NCI-H510A (cell line): ENCODE measurements at places on chromosomes 3 and 15.

DNA sequence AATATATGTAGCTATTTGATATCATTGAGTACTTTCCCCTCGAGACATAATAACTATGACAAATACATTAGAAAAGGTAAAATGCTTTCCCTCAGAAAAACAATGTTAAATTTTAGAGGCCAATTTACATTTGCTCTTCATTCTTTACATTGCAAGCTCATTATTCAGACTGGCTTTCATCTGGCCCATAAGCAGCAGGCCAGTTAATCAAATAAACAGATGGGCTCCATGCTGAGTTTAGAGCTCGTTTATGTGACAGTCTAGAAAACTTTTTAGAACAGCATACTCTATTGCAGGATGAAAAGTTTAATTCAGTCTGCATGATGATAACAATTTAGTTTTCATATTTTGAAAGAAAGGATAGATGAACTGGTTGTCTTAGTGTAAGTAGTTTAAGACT lies 150.6 kb downstream of the DUT start:
- no peak for DNase-seq

- DNase-seq, result no peak
Observed at GRCh38 chr15:89837134-89837829, 22.6 kb upstream of the ANPEP start.

- DNase-seq, result no peak
Observed at GRCh38 chr3:107508331-107508730, 14.4 kb upstream of the BBX start.

- DNase-seq, result no peak
Observed at GRCh38 chr3:37527361-37527760, 334.3 kb upstream of the CTDSPL start.

GRCh38 chr3:13013151-13013561 lies 60.1 kb downstream of the IQSEC1 start:
- DNase-seq, result no peak

GRCh38 chr3:153163393-153163724 lies 1.3 kb downstream of the RAP2B start:
- no peak for DNase-seq

GRCh38 chr3:117820658-117821299 lies 1111.2 kb downstream of the TUSC7 start:
- no peak for DNase-seq

DNA sequence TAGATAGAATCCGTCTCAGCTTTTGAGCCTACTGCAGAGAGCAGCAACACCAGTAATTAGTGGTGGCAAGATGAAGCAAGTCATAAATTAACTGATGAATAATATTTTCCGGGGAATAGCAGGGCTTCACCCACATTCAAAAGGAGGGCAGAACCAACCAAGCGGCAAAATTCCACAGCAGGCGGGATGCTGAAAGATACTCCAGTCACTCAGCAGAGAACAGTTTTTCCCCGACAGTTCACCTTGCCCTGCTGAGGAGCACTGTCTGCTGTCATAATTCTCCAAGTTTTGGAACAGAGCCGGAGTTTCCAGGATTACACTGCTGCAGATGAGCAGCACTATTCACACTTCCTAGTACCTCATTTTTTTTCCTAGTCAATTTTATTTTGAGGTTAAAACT lies 274.7 kb downstream of the CD47 start:
- no peak for DNase-seq

GRCh38 chr3:14238930-14239329 lies 60.3 kb downstream of the LSM3 start:
- DNase-seq, result no peak

DNA sequence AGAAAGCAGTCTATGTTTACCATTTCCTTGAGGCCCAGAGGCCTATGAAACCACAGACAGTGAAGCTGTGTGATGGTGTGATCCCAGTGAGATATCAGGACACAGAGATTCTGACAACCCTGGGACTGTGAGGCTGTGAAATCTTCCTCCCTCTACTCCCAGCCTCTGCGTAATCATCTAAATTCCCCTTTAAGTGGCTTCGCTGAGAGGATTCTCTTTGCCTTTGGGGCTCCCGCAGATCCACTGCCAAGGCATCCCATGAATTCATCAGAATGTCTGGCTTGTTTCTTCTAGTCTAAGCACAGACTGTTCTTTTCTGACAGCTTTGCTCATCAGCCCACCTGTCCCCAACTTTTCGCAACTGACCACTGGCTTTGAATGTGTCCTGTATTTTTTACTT lies 901.2 kb upstream of the NR2F2 start:
- DNase-seq, result no peak

DNA sequence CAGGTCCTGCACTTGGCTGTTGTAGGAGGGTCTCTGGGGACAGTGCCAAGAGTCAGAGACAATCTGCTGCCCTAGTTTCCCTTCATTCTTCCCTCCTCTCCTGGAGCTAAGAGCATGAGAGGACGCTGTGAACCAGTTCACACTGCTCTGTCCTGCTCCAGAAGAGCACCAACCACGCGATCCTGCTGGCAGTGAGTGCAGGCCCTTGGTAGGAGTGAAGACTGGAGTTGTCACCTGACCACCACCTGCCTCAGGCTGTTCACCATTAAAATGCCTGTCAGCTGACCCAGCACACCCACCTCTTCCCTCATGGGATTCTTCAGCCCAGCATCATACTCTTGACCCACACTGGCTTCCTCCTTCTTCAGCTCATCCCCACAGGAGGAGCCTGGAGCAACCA lies 2.9 kb downstream of the TM6SF1 start:
- DNase-seq, result no peak

- no peak for DNase-seq
Observed at GRCh38 chr15:89034305-89034704, 54.0 kb upstream of the ABHD2 start.

DNA sequence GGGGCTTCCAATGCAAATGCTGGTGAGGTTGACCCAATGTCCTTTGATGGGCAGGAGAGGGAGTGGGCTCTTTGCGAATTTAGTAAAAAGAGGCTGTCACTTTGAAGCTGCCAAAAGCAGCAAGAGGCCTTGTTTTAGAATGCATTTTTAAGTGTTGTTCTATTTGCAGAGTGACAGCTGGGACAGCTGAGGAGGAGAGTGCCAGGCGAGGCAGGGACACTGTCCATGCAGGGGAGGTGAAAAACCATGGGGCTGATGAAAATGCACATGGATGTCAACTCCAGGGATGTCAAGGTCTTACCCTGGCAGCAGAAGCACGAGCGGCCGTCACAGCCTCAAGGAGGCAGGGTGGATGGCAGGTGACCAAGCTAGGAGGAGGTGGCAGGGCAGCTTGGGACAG lies 279.8 kb downstream of the ADAMTS17 start:
- DNase-seq, result no peak

- no peak for DNase-seq
Observed at GRCh38 chr15:100241572-100242482, 99.9 kb downstream of the ADAMTS17 start.

DNA sequence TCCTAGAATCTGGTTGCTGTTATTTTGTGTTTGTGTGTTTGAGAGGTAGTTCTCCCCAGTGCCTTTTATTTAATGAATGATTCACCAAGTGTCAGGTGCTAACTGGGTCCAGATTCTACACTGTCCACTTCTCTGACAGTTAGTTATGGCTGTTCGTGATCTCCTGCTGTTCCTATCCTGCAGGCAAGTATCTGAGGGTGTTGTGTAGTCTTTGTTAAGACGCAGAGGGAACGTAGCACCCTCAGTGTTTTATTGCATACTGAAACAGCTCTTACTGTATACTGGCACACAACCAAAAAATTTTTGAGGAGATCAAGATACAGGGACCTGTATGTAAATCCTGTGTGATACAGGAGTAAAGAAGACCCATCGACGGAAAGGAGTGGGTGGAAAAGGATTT lies 1271.3 kb downstream of the ROBO1 start:
- no peak for DNase-seq

GRCh38 chr3:39108200-39108710 lies 775 bp downstream of the TTC21A start:
- no peak for DNase-seq

DNA sequence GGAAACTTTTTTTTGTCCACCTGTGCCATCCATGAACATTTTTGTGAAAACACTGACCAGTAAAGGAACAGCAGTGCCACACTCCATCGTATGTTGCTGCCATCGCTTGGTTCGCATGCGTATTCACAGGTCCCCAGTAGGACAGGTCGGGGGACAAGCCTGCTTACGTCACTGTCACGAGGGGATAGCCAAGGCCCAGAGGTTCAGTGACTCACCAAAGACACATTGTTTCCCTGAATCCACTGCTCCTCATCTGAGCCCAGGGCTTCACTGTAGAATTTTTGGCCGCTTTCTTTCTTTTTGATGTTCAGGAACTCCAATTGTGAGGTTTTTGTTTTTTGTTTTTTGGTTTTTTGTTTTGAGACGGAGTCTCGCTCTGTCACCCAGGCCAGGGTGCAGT lies 5.9 kb downstream of the ADPRH start:
- no peak for DNase-seq

DNA sequence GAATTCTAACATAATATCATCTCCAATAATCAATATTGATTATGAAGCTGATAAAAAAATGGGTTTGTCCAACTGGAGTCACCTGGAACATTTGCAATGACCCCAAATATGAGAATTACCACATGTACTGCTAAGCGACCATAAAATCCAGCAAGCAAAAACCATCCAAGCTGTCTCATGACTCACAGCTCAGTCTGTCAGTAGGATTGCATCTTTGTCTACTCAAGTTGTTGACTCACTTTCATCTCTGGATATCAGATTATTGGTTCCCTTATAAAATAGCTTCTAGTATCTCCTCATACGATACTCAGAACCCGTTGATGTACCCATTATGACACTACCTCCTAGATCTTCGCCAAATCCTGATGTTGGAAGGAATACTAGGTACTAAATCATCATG lies 209.8 kb upstream of the ATP11B start:
- no peak for DNase-seq

DNA sequence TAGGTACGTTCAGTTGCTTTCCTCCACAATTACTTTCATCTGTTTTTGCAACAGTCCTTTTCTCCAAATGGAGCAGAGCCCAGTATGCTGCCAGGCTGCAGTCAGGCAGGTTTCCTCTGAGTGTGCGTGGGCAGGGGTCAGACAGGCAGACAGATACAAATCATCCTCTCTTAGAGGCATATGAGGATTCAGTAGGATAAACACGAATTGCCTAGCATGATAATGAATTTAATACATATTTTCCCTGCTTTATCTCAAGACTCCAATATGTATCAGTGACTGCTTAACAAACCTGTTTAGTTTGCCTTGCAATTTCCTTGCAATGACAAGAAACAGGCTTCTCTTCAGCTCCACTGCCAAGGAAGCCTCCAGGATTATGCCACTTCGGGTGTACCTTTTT lies 140.7 kb upstream of the NR2E3 start:
- DNase-seq, result no peak

DNA sequence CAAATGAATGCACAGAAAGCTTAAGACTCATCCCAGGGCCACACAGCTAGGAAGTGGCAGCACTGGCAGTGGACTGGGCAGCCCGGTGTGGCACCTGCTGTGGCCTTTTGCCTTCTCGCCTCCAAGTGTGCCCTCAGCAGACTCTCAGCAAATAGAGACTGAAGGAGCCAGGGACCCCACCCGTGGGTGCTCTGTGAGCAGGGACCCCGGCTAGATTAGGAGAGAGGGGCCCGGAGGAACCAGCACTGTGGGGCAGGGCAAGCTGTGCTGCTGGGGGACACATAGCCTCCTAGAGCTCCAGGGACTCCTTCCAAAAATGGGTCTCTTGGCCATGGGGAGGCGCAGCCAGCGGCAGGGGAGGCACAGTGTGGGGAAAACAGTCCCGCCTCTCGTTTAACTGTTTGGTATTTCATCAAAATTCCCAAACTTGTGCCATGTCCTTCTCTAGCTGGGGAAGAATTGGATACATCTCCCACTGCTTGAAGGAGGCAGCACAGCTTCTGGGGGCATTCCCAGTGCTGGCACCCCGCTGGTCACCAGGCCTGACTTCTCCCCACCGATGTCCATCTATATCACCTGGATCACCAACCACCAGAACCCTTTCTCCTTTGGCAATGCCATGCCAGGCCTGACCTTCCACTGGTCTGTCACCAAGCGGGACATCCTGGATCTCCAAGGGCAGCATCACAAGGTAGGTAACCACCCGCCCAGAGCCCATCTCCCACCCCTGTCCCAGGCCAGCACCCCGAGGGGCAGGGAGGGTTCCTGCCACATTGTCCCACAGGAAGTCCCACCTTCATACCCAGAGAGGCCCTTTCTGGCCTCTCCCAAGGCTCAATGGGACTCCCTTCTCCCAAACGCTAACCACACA lies 12.0 kb upstream of the TXNRD3 start:
- no peak for DNase-seq

DNA sequence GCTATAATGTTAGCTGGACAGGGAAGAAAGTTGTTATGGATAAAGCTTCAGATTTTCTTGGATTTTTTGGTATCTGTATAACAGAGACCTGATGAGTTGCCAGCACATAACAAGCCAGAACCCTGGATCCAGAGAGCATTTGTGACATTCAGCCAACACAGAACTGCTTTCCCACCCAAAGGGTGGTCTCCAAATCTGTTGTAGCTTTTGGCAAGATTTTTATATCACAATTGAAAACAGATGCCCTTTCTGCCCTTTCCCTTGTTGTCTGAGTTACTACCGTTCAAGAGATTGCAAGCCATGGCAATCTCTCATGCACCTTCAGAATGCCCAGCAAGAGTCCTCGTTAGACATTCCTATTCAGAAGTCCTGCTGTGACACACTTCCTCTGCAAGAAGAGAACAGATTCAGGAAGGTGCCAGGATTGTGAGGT lies 107.6 kb upstream of the FGF7 start:
- no peak for DNase-seq

GRCh38 chr3:107222907-107223306 lies 154.3 kb upstream of the CCDC54 start:
- no peak for DNase-seq

GRCh38 chr15:77418391-77418965 lies 1.4 kb downstream of the PEAK1 start:
- DNase-seq, result no peak

DNA sequence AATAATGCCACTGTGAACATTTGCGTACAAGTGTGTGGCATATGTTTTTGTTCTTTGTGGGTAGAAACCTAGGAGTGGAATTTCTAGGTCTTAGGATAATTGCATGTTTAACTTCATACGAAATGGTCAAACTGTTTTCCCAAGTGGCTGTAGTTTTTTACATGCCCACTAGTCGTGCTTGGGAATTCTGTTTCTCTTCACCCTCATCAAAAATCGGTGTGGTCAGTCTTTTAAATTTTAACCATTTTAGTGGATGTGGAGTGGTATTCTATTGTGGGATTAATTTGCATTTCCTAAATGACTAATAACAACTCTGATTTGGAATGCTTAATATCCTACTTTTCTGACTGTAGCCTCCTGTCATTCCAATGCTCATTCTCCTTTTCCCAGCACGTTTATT lies 27.6 kb downstream of the ZFAND6 start:
- no peak for DNase-seq

GRCh38 chr3:119733812-119734211 lies 31.0 kb downstream of the CFAP91 start:
- DNase-seq, result no peak

- no peak for DNase-seq
Observed at GRCh38 chr3:20215636-20216035, 29.6 kb upstream of the SGO1 start.

DNA sequence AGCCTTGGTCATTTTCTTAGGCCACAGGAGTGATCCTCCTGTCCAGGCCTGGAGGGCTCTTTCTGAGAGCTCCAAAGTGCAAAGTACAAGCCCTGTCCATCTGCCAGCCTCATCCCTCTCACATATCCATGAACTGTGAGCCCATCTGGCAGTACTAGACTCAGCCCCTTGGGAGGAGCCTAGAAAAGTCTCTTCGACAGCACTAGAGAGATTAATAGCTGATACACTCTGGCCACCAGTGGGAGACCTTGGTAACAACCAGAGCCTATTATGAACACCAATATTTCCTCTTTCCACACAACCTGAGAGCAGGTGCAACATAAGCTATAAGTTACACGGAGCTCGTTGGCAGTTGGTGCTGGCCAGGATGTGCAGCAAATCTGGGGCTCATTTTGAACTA lies 59.5 kb upstream of the DCLK3 start:
- no peak for DNase-seq
